ENCODE measurements at places on chromosomes 12 and 14. TPM values are rescaled to one million over a fixed set of nuclear protein-coding genes. Genes with fewer than 3 reads are reported as not detected.

DNA sequence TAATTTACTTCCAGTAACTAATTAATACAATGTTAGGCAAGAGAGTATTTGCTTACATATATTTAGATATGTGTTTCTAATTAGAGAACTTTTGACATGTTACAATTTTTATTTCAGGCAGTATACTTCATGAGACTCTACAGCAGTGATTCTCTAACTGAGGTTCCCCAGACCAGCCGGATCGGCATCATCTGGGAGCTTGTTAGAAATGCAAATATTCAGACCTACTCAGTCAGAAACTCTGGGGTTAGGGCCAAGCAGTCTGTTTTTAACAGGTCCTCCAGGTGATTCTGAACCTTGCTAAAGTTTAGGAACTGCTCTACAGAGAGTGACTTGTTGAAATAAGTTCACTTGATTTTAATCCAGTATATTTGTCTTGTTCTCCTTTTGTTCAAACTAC is 46.5 kb downstream of the ARID2 start:
- no peak overlapping the region for H3K4me3 ChIP-seq
- no peaks in the 10 kb centered on the region for H3K36me3 ChIP-seq
- DNase-seq = peak; percentile 39
- peaks cover 14% of the 10 kb centered on the region for H3K4me1 ChIP-seq
- no peaks in the 10 kb centered on the region for H3K27me3 ChIP-seq

GRCh38 chr14:76118594-76118993 is 33.1 kb upstream of the GPATCH2L start:
- no peaks in the 10 kb centered on the region for H3K36me3 ChIP-seq
- no peak overlapping the region for H3K27ac ChIP-seq
- DNase-seq = no peak
- no peak overlapping the region for H3K4me3 ChIP-seq
- peaks cover 26% of the 10 kb centered on the region for H3K4me1 ChIP-seq

The ZCCHC8 gene
- total RNA-seq = 21.7 TPM

GRCh38 chr12:53383258-53383657 is 3.3 kb downstream of the SP1 start:
- H3K36me3 ChIP-seq = peaks cover 31% of the 10 kb centered on the region
- H3K27ac ChIP-seq = no peak overlapping the region
- no peak for DNase-seq
- H3K4me3 ChIP-seq = no peak overlapping the region
- H3K27me3 ChIP-seq = no peaks in the 10 kb centered on the region
- H3K4me1 ChIP-seq = peaks cover 19% of the 10 kb centered on the region

DNA sequence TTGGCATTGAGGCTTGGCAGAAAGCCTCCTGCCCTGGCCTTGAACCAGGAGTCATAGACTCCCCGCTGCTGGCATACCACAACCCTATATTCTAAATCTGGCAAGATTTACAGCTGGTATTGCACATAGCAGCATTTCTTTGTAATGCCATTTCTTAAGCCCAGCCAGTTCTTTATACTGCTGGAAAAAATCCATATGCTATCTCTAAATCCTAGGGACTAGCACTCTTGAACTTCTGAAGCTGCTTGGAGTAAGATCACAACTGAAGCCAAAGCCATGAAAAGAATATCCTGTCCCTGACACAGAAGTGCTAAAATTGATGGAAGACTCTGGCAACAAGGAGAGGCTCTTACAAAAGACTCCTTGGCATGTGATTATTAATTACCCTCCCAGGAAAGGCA is 89.3 kb downstream of the KCNC2 start:
- no peak overlapping the region for H3K27ac ChIP-seq
- H3K27me3 ChIP-seq = no peaks in the 10 kb centered on the region
- H3K36me3 ChIP-seq = no peaks in the 10 kb centered on the region
- no peak overlapping the region for H3K4me3 ChIP-seq
- H3K4me1 ChIP-seq = no peaks in the 10 kb centered on the region
- DNase-seq = no peak

- no peaks in the 10 kb centered on the region for H3K36me3 ChIP-seq
- H3K4me3 ChIP-seq = no peak overlapping the region
- no peak for DNase-seq
- H3K27me3 ChIP-seq = peaks cover 28% of the 10 kb centered on the region
- H3K4me1 ChIP-seq = peaks cover 5% of the 10 kb centered on the region
Measured at GRCh38 chr14:95557832-95558231, 23.0 kb downstream of the GLRX5 start.

DNA sequence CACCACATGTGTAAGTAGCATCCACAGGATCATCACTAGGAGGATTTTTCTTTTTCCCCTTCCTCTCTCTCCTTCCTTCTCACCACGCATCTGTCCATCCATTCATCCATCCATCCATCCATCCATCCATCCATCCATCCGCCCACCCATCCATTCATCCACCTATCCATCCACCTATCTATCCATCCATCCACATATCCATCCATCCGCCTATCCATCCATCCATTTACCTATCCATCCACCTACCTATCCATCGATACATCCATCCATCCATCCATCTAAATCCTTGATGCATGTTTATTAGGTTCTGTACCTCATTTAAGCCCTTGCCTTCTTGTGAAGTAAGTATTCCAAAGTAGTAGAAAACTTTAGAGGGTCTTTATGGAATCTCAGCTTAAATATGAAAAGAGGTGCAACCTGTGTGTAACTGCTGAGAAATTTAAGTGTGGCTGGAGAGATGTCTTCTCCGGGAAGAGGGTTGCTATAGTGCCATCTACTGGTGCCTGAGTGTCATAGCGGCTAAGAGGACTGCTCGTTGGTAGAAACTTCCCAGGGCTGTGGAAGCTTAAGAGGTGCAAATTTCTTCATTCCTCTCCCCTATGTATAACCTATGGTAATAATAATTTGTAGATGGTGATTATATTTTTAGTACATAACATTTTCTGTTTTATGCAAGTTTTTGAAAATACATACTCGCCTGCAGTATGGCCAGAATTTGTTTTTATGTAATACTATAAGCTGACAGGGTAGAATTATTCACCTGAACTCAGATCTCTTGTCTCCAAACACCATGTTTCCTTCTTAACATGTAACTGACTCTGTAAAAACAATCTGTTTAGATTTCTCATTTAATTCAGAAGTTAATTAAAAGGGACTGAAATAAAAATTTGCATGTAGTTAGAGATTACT is 46.0 kb downstream of the MYO1H start:
- H3K27me3 ChIP-seq = no peaks in the 10 kb centered on the region
- H3K4me1 ChIP-seq = no peaks in the 10 kb centered on the region
- H3K4me3 ChIP-seq = no peak overlapping the region
- peak; percentile 77 for DNase-seq
- no peak overlapping the region for H3K27ac ChIP-seq
- H3K36me3 ChIP-seq = no peaks in the 10 kb centered on the region

The RNFT2 gene
- 19.7 TPM for total RNA-seq

DNA sequence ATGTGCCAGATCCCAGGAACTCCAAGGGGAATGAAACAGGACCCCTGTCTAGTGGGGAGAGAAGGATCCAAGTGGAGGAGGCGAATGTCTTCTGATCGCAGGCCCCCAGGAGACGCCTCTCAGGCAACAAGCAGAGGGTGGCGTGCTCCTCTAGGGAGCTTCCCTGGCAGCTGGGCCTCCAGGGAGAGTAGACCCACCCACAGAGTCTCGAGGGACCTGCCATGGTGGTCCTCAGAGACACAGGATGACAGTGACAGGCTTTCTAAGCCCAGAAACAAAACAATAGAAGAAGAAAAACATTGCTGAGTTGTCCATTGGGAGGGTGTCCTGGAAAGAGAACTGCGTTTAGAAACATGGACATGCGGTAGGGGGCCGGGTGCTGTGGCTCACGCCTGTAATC is 140.6 kb upstream of the MAP1LC3B2 start:
- peaks cover 4% of the 10 kb centered on the region for H3K4me1 ChIP-seq
- no peak overlapping the region for H3K27ac ChIP-seq
- no peaks in the 10 kb centered on the region for H3K36me3 ChIP-seq
- no peak for DNase-seq
- H3K4me3 ChIP-seq = no peak overlapping the region

The LHX5 gene
- total RNA-seq = not detected

DNA sequence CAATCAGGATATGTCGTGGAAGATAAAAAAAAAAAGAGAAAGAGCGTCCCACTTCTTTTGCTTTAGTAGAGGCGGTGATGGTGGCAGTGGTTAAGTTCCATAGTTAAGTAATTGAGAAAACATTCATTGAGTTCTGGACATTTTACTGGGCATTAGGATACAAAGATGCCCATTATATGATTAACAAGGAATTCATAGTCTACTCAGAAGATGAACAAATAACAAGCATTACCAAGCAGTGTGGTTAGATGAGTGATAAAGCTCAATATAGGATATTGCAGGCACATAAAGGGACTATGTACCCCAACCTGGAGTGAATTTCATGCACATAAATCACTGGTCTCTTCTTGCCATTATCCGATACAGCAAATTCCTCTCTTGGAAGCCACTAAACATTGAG is 53.7 kb downstream of the ALG10B start:
- H3K4me3 ChIP-seq = no peak overlapping the region
- H3K27ac ChIP-seq = no peak overlapping the region
- no peaks in the 10 kb centered on the region for H3K36me3 ChIP-seq

All from GM23338 (cell line).